AG04449 (cell line): ENCODE measurements at places on chromosomes 4 and X.

GRCh38 chr4:5014007-5014682 is 5.1 kb downstream of the CYTL1 start:
- no peak for DNase-seq

GRCh38 chrX:153596981-153597750 is 1.8 kb downstream of the CCNQ start:
- no peak for DNase-seq

- DNase-seq = no peak
Observed at GRCh38 chr4:168550064-168550766, 53.4 kb downstream of the PALLD start.

GRCh38 chrX:20514358-20514757 is 247.6 kb upstream of the RPS6KA3 start:
- DNase-seq = no peak

DNA sequence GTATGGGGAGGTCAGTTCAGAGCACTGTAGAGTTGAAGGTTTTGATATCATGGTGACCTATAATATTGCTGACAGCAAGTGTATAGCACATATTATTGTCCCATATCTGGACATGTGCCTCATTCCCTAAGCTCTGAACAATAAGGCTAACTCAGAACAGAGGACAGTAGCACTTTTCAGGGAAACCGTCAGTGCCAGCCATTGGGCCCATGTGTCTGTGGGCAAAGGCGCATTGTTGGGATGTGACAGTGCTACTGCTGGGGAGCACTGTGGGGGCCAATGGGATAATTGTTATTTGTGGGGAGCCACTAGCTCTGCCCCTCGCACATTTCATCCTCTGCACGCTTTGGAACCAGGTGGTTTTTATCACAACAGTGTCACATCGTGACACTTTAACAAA is 136.2 kb downstream of the ELOVL6 start:
- no peak for DNase-seq

GRCh38 chr4:79048878-79049277 is 109.6 kb upstream of the PAQR3 start:
- no peak for DNase-seq

DNA sequence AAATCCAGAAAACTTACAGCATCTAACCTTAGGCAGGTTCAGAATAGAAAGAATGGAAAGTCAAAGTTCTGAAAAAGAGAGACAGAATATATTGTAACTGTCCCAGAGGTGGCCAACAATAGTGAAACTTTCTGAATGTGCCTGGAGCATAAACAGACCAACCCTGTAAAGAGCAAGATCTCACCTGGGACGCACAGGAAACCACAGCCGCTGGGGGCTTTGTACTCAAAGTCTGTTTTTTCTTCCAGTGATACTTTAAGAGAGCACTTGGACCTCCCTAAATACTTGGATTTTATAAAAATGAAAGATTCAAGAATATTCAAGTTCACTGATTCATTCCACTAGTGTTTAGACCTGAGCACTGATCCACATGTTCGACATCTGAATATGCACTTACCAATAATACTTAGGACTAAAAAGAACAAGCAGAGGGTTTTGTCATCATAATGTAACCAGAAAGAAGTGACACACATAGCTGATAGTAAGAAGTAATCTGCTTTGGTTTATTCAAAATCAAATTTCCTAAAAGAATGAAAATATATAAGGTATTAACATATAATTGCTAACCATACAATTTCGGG is 35.3 kb downstream of the ARAP2 start:
- DNase-seq = no peak

GRCh38 chr4:15317246-15317645 is 110.6 kb upstream of the C1QTNF7 start:
- DNase-seq = no peak

GRCh38 chr4:125705681-125706080 is 390.9 kb downstream of the FAT4 start:
- DNase-seq = no peak

GRCh38 chr4:3372933-3373465 is 68.8 kb upstream of the HGFAC start:
- no peak for DNase-seq

DNA sequence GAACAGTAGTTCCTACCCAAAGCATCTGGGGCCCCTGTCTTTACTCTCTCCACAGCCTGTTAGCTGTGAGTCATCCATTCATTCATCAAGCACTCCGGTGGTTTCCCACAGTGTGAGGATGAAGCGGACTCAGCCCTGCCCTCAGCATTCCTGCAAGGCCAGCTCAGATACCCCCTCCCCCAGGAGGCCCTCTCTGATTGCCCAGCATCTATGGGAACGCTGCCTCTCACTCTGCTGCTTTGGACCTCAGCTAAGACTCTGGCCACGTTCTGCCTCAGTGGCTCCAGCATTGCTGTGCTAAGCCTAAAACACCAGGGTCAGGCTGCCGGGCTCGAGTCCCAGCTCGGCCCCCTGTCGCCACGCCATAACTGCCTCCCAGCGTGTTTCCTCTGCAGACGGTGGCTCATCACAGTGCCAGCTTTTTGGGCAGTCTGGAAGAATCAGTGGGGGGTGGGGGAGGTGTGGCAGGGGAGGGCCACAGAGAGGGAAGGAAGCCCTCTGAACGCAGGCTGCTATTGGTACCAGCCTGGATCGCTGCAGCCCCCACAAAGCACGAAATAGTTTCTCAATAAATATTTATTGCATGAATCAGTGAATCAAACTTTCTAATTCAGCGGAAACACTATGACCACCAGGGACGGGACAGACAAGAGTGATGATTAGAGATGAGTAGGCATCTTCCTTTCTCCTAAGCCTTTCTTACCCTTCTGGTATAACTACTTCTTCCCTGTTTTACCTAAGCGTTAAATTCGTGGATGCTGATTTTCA is 74.4 kb downstream of the SORCS2 start:
- DNase-seq = peak; percentile 49

- no peak for DNase-seq
Observed at GRCh38 chr4:61428950-61429349, 228.8 kb downstream of the ADGRL3 start.

DNA sequence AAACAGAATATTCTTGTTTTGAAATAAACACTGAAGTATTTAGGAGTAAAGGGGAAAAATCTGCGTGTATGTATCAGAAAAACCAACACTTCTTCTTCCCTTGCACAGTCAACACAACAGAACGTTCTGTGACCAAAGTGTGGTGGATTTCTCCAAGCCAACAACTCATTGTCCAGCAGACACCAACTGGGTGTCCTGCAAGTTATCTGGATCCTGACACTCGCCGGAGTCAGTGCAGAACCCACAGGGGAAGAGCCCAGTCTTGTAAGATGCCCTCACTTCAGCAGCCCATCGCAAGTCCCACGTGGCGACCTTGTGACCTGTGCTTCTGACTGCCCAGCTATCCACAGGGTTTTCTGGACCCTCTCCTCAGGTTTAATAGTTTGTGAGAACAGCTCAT is 630.7 kb upstream of the ZFP42 start:
- DNase-seq = no peak

DNA sequence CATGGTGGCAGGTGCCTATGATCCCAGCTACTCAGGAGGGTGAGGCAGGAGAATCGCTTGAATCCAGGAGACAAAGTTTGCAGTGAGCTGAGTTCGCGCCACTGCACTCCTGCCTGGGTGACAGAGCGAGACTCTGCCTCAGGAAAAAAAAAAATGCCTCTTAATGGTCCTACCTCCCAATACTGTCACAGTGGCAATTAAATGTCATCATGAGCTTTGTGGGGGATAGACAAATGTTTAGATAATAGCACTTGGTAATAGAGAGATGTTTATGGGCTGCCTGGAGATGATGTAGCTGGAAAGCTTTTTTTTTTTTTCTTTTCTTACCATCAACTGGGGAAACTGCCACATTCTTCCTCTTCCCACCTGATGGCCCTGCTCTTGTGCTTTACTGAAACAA is 33.0 kb downstream of the GRK4 start:
- DNase-seq = no peak

DNA sequence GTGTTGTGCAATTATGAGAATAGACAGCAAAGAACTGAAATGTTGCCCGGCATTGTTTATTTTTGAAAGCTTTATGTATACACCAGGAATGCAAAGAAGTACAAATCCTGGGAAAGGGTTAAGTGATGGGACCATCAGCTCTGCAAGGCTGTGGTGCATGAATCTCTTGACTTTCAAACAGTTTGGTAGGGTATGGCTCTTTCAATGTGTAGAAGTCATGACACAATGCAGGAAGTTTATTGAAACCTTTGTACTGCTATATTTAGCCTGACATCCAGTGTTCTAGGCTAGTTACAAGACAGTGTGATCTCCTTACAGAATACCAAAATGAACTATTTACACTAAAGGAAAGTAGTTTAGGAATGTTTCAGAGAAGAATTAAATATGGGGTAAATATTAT is 206.8 kb upstream of the HAND2 start:
- DNase-seq = no peak

GRCh38 chr4:110955748-110956147 is 332.9 kb upstream of the PITX2 start:
- DNase-seq = no peak

DNA sequence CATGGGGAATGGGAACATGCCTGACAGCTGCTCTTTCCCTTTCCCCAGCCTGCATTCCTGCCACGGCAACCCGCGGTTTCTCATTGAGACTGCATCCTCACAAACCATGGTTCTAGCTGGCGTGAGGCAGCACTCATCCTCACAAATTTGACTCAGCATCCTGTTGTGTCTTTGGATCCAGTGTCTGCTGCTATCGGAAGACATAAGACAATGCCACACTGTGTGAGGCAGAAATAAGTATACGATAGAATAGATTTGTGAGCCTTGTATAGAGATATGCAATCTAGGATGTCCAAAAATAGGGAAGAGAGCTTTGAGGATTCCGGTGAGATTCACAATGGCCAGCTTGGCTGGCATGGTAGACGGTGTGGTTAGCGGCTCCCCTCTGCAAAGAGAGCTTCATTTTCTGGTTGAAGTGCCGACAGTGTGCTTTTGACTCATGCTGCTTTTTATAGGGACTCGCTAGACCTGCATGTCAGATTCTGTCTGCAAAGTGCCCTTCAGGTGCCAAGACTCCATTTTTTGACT is 161.3 kb upstream of the PSAPL1 start:
- DNase-seq = no peak

GRCh38 chr4:152209772-152210493 is 326.0 kb downstream of the FBXW7 start:
- no peak for DNase-seq

GRCh38 chr4:149370785-149371420 is 444.7 kb downstream of the IQCM start:
- DNase-seq = peak; percentile 3

DNA sequence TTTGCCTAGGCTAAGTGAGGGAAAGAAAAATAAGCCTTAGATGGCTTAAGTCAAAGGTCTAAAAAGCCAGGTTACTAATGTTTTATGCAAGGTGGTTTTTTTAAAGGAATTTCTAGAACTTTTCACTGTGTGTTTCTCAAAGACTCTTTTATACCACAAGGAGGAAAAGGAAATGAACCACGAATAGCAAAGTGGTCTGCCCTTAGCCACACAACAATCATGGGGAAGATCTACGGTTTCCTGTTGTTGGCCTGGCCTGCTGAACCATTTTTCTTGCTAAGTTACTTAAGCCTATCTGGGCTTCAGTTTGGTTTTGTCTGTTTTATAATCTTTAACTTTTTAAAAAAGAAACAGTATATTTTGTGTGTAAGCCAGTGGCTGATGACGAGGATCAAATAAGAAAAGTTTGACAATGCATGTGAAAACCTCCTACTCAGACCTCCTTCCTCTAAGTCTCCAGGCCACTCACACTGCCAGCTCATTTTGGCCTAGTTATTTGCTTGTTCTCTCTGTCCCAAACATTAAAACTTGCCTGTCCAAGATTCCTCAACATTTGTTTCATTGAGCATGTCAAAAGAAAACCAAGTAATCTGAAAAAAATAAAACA is 56.7 kb upstream of the COL25A1 start:
- DNase-seq = no peak

GRCh38 chr4:87631668-87632067 is 18.4 kb upstream of the DMP1 start:
- DNase-seq = no peak

DNA sequence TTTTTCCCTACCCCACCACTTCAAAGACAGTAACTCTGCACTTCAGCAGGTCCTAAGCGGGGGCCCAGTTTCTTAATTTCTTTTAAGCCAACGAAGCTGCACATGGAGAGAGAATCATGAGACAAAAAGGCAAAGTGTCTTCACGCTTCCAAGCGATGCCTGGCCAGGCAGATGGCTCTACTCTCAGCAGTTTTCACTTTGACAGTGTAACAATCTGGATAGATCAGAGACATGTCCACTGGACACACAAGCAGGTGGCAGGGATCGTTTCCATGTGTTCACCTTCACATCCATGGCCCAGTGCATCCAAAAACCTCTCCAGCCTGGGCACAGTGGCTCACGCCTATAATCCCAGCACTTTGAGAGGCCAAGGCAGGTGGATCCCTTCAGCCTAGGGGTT is 27.8 kb downstream of the PPP2R2C start:
- no peak for DNase-seq

DNA sequence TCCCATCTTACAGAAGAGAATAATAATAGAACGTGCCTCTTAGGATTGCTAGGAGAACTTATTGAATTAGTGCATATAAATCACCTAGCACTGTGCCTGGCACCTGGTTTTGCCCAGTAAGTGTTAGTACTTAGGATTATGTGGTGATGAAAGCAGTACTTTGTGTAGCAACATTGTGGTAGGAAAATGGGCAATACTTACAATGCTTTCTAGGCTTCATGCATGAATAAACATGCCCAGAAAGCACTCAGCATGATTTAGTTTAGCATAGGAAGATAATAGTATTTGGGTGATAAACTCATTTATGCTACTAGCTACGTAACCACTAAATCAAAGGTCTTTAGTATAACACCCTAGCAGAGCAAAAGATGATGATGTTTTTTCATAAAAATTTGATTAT is 105.6 kb downstream of the NEUROG2 start:
- no peak for DNase-seq

- DNase-seq = no peak
Observed at GRCh38 chr4:30068234-30068633, 651.9 kb upstream of the PCDH7 start.

DNA sequence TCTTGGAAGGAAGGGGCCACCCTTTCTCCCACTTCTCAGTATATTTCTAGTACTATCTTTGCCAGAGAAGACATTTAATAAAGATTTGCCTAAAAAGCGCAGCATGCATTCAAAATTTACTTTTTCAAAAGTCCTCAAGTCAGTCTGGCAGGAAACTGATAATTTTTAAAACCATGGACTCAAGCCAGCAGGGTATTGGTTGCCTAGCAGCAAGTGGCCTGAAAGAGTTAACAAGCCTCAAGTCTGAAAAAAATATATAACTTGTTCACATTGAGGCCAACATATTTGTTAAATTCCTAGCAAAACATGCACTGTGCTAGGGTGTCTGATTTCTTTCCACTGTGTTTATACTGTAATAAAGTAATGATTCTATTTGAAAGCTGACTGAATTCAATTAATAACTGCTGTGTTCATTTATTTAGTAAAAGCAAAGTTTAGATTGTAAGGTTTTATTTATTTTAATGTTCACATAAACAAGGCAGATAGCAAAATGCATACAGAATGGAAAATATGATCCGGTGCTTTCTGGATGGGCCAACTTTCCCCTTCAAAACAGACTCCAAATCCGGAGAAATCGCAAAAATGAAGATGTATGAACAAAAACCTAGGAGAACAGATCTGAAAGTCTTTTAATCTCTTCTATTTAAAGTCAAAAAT is 218.5 kb upstream of the FGF13 start:
- no peak for DNase-seq
